ENCODE measurements at places on chromosomes 5 and 9.
A peak's percentile ranks its signal among the peaks of the same experiment; 100 is the strongest.

DNA sequence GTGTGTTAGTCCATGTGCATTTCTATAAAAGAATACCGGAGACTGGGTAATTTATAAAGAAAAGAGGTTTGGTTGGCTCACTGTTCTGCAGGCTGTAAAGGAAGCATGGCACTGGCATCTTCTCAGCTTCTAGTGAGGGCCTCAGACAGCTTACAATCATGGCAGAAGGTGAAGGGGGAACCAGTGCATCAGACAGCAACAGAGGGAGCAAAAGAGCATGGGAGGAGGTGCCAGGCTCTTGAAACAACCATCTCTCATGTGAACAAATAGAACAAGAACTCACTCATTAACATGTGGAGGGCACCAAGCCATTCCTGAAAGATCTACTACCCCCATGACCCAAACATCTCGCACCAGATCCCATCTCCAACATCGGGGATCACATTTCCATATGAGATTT is 89.2 kb upstream of the IL33 start:
- no peak for DNase-seq

DNA sequence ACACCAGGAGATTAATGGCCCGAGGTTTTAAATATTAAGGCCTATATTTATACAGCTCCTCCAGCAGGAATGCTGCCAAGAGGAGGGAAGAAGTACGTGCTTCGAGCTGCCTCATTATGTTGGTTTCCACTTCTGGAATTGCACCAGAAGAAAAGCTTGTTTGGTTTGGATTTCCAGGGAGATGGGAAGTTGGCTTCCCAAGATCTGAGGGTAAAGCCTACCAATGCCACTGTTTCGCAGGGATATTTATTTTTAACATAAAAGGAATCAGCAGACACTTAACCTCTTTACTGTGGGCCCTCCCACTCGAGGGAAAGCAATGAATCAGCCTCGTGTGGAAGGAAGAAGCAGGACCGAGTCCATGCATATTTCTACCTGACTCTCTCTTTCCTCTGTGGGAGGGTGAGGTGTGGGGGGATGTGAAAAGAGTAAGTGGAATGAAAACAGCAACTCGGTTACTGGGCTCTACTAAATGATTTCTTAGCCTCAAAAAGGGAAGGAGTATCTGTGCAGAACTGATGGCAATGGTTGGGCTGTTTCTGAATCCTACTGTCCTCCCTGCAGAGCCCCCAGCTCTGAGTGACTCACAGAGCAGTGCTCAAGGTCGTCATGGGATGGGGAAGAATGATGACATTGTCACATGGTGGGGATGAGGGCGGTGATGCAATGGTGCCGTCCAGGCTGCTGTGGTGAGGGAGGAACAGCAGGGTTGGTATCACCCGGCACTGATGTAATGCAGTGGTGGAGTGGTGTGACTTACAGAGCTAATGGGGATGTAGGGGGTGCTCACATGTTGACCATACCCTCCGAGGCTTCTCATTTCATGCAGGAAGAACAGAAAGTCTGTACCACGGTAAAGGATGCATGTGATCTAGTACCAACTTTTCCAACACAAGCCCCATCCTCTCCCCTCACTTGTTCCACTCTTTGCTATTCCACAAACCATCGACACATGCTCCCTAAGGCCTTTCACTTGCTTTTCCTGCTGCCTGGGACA is 215.0 kb upstream of the PANK3 start:
- peak; percentile 43 for DNase-seq

- peak; percentile 6 for DNase-seq
Observed at GRCh38 chr5:37721447-37721871, 118.4 kb downstream of the GDNF start.

DNA sequence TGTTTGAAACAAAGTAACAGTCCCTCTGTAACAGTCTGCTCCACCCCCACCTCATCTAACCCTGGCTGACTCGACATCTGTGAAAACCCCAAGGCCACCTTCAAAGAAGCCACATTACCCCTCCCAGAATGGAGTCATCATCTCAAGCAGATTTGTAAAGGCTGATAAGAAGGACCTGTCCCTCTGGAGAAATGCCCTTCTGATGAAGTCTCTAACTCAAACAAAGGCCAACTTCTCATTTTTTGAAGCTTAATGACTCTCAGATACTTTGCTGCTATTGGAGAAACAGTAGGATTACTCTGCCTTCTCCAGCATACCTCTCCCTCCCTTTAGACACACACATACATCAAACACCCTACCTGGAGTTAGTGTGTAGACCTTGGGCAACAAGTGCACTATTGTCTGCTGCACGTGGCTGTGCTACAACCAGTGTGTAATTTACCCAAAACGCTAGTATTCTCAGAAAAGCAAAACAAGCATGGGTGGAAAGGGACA is 5.3 kb upstream of the SUSD1 start:
- DNase-seq = no peak

DNA sequence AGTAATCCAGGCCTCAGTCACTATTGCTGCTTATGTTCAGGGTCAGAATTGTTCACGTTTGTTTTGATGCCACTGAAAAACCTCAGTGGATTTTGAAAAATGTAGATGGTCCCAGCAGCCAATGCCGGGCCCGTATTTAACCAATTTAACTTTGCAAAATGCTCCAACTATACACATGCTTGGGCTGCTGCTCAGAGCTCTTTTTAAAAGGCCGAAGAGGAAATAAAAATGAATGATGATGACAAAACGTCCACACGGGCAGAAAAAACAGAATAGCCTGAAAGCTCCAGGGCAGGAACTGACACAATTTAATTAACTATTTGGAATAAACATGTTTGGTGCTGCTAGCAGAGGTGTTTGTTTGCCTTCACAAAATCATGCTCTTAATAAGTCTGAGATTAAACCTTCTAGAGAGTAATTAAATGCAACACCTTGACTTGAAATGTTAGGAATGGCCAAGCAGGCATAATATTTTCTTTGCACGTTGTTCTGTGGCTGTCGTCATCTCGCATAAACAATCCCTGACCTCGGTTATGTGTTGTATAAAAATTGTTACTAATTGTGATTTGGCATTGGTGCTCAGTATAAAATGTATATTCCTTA is 152.7 kb downstream of the SLIT3 start:
- DNase-seq = no peak

GRCh38 chr5:35804841-35805240 is 51.9 kb upstream of the IL7R start:
- DNase-seq = no peak

DNA sequence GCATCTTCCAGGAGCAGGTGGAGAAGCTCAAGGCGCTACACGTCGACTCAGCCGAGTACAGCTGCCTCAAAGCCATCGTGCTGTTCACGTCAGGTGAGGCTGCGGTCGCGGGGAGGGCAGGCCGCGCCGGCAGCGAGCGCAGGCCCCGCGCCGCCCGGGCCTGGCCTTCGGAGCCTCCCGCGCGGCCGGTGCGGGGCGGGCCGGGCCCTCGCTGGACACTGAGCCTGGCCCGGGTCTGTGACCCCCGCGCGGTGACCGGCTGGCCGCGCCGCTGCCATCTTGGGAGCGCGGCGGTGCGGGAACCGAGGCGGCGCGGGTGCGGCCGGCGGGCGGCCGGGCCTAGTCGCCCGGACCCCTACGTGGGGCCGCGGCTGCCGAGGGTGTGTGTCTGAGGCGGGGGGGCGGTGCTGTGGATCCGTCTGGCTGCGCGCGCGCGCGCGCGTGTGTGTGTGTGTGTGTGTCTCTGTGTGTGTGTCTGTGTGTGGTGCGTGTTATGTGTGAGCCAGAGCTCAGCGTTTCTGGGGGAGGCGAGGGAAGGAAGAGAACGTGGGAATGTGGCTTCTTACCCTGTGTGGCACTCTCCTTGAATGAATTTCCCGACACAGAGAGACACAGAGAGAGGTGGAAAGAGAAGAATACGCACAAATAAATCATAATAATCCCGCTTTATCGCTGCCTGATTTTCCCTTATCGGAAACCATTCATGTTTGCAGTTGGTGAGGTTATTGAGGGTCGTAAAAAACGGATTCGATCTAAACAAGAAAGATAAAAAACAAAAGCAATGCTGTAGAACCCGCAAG is 5.5 kb downstream of the NR2F1 start:
- no peak for DNase-seq

GRCh38 chr9:133513214-133514100 is 11.3 kb downstream of the MYMK start:
- DNase-seq = no peak

DNA sequence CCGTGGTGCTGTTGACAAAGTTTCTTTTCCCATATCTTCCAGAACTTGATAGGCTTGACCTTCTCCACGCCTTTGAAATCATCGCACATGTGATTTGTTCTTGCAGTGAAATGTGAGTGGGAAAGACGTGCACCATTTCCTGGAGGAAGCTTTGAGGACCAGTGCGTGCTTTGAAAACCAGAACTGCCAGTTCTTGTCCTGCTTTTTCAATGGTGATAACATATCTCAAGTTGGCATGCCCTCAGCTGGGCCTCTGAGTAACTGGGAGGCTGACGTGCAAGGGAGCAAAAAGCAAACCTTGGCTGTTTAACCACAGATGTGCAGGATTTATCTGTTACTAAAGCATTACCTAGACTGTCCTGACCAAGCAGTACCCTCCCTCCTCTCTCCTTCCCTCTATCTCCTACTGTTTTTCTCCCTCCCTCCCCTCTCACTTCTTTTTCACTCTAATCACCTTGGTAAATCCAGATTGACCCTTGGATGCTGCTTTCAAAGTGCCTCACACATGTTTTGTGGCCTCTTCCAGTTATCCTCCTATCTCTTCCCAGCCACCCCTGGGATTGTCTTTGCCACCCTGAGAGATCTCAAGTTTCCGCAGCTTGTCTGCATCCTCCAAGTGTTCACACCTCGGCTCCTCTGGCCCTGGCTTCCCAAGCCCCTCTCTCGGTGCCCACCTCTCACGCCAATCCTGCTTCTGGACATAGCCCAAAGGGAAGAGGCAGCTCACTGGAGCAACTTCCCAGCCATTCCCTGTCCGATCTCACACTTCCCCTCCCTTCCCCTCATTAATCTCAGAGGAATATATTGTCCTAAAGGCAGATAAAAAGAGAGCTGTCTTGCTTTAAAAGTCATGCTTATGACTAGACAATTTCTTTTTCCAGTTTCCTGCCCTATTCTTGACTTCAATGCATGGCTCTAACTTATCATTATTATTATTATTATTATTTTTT is 198.3 kb downstream of the ERCC6L2 start:
- DNase-seq = no peak

GRCh38 chr9:112065806-112066606 is 109.1 kb downstream of the SUSD1 start:
- no peak for DNase-seq

All from stimulated activated CD4-positive, alpha-beta T cell treated with anti-CD3 and anti-CD28 coated beads, TNF-alpha, amount 100 ng/mL, for 48 hours (primary cell).